ENCODE measurements at places on chromosomes 12 and 14.

DNA sequence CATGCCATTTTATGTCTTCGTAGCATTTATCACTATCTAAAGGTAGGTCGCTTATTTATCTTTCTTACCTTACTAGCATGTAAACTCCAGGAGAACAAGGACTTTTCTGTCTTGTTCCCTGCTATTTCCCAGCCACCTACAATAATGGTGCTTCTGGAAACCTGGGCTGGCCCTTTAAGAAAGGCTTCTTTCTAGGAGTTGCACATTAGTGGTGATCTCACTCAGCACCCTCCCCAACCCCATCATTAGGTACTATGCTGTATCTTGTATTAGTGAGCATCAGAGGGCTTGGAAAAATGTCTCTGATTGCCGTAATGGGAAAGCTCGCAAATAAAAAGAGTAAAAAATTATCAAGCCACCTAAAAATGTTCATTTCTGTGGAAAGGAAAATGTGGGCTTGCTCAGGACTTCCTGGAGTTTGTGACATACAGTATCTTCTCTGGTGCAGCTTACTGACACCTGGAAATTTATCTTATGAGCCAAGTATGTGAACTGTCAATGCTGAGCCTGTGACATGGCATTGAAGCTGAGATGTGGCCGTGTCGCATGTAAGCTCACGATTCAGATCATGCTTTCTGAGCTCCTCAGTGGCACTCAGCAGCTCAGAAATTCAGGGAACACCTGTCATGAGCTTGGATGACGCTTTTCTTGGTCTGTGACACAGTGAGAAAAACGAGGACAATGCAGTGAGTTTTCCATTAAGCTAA lies 12.4 kb downstream of the CCDC92 start:
- DNase-seq = no peak

- DNase-seq = no peak
Measured at GRCh38 chr12:129538137-129538536, 365.7 kb downstream of the TMEM132D start.

- DNase-seq = no peak
Measured at GRCh38 chr12:3113671-3114325, 36.6 kb downstream of the TSPAN9 start.

DNA sequence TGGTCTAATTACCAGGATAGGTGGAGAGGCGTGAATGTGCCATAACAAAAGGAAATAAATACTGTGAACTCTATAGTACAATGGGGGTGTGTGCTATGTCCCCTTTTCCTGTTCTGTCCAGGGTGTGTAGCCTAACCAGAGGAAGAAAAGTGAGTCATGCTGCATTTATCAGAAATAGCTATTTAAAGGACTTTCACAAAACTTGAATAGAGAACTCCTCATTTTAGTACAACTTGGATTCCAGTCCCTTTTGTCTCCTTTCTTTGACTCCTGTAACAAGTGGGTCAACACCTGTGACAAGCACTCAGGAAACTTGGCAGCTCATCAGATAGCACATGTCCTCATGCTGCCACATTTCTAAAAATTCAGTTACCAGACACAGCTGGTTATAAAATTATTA lies 123.4 kb downstream of the CCDC91 start:
- no peak for DNase-seq

DNA sequence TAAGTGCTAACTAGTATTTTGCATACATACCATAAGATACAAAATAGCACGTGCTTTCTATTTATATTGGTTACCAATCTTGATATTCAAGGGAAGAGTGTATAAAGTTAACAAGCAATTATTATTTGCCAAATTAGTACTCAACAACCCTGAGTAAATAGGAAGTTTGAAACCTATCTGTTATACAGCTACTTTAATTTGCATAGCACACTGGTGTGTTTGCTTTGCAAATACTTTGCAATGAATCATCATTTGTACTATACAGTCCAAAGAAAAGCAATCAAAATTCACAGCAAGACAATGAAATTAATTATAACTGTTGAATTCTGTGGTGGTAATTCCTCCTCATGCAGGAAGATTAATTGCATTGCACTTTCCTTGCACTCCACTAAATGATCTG lies 469.1 kb downstream of the PRKD1 start:
- DNase-seq = no peak

GRCh38 chr12:56118688-56119357 lies 757 bp downstream of the ZC3H10 start:
- DNase-seq = no peak

GRCh38 chr14:104309657-104310369 lies 171.4 kb downstream of the KIF26A start:
- DNase-seq = no peak

DNA sequence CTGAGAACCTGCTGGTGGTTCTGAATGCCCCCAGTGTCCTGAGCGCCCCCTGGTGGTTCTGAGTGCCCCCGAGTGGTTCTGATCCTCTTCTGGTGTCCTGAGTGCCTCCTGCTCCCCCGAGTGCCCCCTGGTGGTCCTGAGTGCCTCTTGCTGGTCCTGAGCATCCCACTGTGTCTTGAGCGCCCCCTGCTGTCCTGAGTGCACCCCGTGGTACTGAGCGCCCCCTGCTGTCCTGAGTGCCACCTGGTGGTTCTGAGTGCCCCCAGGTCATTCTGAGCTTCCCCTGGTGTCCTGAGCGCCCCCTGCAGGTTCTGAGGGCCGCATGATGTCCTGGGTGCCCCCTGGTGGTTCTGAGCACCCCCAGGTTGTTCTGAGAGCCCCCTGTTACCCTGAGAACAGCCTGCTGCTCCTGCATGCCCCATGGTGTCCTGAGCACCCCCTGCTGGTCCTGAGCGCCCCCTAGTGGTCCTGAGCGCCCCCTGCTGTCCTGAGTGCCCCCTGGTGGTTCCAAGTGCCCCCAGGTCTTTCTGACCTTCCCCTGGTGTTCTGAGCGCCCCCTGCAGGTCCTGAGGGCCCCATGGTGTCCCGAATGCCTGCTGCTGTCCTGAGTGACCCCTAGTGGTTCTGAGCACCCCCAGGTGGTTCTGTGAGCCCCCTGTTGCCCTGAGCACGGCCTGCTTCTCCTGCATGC lies 1165.4 kb downstream of the TMEM121 start:
- DNase-seq = no peak

DNA sequence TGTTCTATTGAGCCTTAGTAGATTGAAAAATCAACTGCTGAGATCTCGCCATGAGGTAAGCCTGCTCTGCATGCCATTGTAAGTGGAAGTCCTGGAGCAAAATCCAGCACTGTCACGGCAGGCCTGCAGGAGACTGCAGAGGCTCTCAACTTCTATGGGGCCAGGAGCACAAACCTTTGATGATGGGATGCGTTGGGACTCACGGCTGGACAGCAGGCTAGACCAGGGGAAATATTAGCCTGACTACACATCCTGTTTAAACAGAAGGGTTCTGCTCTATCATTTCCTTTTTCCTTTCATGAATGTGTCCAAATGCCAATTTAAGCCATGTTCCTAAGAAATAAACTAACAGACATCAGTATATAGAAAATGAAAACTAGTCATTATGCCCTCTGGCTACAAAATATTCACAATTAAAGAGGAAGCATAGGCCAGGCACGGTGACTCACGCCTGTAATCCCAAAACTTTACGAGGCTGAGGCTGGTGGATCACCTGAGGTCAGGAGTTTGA lies 33.9 kb upstream of the RASSF8 start:
- no peak for DNase-seq

DNA sequence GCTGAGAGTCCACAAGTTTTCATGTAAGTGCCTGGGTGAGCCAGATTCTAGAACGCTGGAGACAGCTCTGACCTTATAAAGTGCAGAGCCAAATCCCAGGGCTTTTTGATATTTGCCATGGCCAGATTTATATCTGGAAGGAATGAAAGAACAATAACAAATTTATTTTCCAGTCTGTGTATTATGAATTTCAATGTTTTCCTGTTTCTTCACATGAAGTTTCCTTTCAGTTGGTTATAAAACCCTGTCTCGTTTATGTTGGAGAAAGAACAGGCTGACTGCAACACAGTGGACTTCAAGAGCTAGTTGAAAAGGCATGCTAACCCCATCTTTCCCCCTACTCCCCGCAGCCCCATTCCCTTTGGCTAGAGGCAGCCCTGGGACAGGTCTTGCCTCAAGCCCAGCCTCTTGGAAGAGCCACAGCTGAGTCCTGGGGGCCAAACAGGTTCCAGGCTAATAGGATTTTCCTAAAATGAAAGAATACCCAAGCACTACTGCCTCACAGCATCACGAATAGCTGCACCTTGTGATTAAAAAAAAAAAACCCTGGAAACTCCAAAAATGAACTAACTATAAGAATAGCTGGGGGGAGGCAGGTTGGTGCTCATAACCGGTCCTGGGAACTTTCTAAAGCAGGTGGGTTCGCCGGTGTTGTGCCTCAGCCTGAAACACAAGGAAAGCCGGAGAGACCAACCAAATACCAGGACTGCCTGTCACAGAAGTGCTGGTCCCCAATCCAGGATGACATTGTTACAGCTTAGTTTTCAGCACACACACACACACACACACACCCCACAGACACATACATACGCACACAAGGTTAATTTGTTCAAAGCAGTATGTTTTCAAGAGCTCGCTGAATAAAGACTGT lies 1.5 kb downstream of the FBLN5 start:
- DNase-seq = no peak

GRCh38 chr14:70283156-70283555 lies 76.3 kb downstream of the COX16 start:
- no peak for DNase-seq

- DNase-seq = no peak
Measured at GRCh38 chr12:27561535-27562350, 37.7 kb downstream of the PPFIBP1 start.

GRCh38 chr14:31043379-31043778 lies 17.2 kb upstream of the STRN3 start:
- no peak for DNase-seq

DNA sequence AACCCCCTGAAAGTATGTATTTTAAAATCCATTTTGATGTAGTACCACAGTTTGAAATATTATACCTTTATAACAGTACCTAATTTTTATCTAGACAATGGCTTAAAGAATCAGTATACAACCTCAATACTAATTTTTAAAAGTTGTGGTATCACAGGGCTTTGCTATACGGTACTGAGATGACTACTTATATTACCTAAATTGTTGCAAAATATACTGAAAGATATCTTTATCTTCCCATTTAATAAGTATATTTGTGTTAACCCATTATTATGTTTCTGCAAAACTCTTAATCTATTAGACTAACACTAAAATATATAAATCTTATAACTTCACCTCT lies 67.1 kb downstream of the RALGAPA1 start:
- no peak for DNase-seq

- DNase-seq = no peak
Measured at GRCh38 chr14:90512329-90512991, 115.6 kb downstream of the CALM1 start.

DNA sequence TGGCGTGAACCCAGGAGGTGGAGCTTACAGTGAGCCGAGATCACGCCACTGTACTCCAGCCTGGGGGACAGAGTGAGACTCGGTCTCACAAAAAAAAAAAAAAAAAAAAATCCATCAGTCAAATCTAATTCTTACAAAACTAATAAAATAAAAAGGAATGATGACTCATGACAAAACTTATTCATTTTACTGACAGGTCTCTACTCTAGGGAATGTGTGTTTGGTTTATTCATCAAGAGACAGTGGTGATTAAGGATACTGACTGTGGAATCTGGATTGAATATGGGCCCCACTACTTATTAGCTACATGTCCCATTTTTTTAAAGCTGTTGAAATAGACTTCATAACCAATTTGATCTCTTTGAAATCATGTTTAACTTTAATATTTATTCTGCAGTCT lies 29.3 kb upstream of the GAS2L3 start:
- DNase-seq = no peak

DNA sequence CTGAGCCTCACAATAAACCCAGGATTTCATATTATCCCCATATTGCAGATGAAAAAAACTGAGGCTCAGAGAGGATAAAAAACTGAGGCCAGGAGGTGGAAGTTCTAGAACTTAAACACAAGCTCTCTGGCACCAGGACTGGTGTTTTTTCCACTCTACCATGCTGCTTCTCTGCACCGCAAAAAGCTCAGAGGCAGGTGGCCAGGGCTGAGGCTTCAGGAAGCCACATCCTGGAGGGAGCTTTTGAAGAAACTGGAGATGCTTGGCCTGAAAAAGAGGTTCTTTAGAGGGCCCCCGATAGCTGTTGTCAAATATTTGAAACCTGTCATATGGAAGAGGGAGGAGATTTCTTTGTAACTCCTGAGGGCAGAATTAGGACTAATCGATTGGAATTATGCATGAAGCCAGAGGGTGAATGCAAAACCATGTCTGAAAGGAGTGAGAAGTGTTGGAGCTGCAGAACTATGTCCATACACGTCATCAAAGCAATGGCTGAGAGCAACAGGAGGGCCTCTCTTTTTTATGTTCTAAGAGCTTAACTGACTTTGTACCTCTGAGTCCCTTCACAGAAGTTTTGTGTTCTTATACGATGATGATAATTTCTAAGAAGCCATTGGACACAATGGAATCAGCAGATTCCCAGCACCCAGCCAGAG lies 448.6 kb downstream of the FUT8 start:
- DNase-seq = no peak

GRCh38 chr14:33855672-33856071 lies 95.2 kb downstream of the EGLN3 start:
- DNase-seq = no peak

GRCh38 chr12:95395696-95396095 lies 78.3 kb upstream of the METAP2 start:
- no peak for DNase-seq

GRCh38 chr12:6936636-6937480 lies 6.8 kb upstream of the RNU7-1 start:
- no peak for DNase-seq

- no peak for DNase-seq
Measured at GRCh38 chr14:31189346-31190218, 18.0 kb downstream of the HECTD1 start.

- DNase-seq = no peak
Measured at GRCh38 chr12:76957301-76957700, 78.5 kb upstream of the CSRP2 start.

GRCh38 chr14:76769636-76770292 lies 8.5 kb downstream of the VASH1 start:
- no peak for DNase-seq

DNA sequence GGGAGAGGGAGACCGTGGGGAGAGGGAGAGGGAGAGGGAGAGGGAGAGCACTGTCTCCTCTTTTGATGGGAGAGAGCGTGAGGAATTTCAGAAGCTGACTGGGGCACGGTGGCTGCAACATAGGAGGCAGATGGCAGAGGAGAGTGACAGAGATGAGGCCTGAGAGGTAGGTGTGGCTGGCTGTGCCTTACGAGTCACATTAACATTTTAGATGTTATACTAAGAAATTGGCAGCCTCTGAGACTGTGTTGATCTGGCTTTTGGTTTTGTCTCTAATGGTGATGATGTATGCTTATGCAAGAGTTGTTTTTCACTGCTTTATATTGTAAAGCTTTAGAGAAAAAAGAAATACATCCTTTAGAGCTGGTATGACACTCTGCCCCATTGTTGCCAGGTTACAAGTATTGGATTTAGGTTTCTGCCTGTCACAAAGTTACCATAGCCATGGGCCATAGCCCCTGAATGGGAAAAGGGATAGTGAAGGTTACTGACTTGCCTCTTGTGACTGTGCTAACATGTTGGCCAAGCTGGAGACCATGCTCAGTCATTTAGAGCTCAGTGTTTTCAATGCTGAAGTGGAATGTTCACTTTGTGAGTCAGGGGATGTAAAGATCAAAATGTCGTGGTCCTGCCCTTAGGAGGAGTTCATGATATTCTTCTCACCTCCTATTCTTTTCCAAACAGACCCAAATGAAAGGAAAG lies 186.2 kb downstream of the SYNE2 start:
- DNase-seq = no peak

- DNase-seq = no peak
Measured at GRCh38 chr12:114958538-114958937, 274.6 kb upstream of the TBX3 start.

- no peak for DNase-seq
Measured at GRCh38 chr12:28938056-28938455, 211.0 kb upstream of the FAR2 start.

- no peak for DNase-seq
Measured at GRCh38 chr12:114275932-114276785, 129.8 kb downstream of the TBX5 start.

All from breast epithelium (tissue), 4 donors.